AG04450 (cell line): ENCODE measurements at places on chromosomes 6 and 20.

GRCh38 chr20:63500151-63500901 lies 1.4 kb upstream of the EEF1A2 start:
- no peak for DNase-seq

GRCh38 chr20:57514273-57514751 lies 10.6 kb downstream of the CTCFL start:
- DNase-seq: peak; percentile 44

- DNase-seq: no peak
Measured at GRCh38 chr20:47544852-47545251, 43.2 kb downstream of the NCOA3 start.

- DNase-seq: no peak
Measured at GRCh38 chr6:47360388-47360787, 50.7 kb upstream of the TNFRSF21 start.

DNA sequence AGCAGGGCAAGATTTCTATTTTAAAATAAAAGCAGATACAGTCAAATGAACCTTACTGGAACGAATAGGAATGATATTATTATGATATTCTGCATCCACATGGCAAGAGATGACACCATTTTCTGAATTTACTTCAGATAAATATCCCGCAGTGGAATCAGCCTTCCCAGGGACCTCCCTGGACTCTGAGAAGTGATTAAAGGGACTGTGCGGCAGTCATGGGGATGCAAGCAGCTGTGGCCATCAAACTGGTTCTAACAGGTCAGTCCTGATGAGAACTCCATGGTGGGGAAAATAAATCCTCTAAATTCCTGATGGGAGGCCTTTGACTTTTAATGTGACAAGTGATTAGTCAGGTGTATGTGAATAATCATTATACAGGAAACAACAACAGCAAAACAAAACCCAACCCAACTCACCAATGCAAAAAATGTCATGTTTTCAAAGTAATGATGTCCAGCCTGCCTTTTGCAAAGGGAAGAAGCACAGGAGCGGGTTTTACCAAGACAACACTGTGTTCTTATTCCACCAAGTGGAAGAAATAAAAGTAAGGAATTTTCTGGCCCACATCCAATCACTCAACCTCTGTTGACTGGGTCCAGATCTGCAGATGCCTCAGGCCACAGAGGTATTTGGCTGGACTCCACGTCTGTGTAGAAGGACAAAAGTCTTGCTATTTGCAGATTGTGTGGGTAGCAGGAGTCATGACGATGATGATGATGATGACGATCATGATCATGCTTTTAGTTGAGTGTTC lies 61.9 kb upstream of the CITED2 start:
- DNase-seq: no peak

- DNase-seq: no peak
Measured at GRCh38 chr6:169249057-169249456, 4.6 kb downstream of the THBS2 start.

DNA sequence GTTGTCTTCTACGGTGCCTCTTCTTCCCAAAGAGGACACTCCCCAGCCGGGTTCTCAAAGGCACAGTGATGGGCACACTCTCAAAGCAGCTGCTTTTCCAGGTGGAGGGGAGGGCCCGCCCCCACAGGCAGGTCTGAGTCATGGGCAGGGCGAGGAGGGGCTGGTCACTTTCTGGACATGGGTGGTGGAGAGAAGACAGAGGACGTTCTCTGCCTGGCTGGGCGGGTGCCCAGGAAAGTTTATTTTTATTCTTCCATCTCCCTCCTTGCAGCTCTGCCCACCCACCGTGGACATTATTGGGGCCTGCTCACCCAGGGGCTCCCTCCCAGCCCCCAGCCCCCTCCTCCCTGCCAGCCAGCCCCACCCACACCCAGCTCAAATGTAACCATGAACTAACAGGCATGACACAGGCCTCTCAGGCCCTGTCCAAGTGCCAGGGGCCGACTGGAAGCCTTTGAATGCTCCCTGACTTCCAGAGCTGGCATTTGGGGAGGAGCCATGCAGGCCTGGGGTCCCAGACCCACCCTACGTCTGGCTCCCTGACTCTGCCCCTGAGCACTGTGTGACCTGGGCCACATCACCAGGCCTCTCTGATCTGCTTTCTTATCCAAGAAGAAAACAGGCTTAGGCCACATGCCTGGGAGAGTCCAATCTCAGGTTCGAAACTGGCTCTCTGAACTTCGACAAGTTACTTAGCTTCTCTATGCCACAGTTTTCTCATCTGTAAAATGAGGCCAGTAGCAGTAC lies 8.0 kb downstream of the TGM2 start:
- no peak for DNase-seq

DNA sequence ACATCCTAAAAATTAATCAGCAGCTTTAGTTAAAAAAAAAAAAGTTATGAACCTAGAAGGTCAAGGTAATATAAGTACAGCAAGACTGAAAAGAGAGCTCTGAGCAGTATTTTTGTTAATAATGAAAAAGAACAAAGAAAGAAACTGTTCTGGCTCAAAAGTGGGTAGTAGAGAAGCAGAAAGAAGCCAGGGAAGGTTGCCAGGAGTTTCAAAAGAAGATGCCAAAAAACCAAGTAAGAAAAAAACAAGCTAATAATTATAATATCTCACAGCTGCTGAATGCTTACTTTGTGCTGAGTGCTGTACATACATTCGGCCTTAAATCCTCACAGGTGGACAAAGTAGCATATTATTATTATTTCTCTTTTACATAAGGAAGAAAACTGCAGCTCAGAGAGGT lies 31.9 kb downstream of the NRSN1 start:
- no peak for DNase-seq

GRCh38 chr6:4644996-4645395 lies 131.2 kb upstream of the CDYL start:
- no peak for DNase-seq

DNA sequence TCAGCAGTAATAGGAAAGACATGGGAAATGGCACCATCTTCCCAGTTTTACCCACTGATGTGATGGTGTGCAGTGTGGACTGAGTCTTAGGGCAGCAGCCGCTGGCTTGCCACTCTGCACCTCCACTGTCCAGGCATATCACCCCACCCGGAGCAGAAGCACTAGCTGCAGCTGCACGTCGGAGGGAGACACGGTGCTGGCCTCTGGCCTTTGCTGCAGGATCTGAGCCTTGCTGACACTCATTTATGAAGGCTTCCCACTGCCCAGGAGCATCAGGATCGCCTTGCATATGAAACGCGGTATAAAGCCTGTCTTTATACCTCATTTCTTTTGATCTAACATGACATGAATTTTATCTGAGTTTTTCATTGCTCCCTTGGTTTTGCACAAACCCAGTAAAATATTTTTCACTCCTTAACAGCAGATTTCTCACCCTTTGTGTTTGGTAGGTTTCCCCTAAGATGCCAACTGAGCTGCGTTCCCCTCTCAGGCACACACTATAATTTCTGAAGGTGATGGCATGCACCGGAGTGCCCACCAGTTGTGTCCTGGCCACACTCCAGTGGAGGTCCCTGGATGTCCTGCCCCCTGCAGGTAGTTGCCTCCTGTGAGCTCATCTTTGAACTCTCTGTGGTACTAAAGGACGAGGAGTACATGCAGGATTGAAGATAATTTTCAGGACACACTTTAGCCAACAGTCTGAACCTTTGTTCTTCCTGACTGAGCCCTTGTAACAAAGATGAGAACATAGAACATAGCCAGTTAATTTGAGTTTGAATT lies 9.0 kb upstream of the EXOC2 start:
- no peak for DNase-seq

GRCh38 chr6:83370567-83370966 lies 60.3 kb downstream of the ME1 start:
- peak; percentile 34 for DNase-seq

DNA sequence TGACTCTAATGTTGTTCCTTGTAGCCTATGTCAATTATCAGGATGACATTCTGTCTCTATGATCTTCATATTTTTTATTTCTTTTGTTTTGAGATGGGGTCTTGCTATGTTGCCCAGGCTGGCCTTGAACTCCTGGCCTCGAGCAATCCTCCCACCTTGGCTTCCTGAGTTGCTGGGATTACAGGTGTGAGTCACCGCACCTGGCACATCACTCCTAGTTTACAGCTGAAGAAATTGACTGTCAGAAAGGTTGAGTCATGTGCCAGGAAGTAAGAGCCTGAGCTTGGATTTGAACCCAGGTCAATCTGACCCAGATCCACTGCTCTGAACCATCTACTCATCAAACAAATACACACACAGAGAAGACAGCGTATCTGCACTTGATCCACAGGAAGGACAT lies 14.4 kb downstream of the PPP1R3G start:
- no peak for DNase-seq

DNA sequence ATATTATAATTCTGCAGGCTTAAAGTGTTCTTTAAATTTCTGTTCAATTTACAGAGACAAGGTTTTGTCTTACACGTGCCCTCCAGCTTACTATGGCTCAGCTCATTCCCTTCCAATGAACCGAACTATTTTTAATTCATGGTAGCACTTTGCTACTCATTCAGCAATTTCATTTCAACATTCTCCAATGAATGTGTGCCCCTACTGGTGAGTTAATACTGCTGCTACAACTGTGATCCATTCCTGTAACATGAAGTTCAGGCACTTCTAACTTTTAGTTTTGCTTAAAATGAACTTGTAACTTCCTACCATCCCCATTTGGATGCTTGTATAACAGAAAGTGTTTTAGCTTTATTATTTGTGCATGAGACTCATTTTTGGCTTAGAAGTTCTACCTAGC lies 99.7 kb downstream of the F13A1 start:
- no peak for DNase-seq

DNA sequence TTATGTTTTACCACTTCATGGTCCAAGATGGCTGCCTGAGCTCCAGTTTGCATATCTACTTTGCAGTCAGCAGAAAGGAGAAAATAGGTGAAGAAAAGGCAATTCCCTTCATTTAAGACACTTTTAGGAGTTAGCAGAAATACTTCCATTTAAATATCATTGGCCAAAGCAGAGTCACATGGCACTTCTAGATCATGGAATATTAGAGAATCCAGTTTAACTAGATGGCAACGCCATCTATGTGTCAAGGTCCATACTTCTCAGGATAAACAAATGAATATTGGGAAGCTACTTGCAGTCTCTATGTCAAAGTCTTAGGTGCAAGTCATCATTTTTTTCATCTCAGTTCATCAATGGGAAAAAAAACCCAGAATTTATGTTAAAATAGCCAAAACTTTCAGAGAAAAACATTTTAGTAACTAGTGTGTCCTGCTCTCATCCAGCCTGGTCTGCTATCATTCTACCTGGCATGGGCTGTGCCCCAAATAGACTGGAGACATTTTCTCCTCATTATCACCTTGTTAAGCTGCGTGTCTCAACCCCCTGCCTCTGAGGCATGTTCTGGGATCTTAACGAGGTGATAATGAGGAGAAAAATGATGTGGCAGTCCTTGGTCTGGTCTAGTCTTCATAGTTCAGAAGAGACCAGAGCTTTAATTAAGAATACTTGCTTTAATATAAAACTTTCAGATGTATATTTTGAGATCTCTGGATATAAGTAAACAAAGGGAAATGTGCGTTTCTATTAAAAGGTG lies 227.3 kb downstream of the TBX18 start:
- no peak for DNase-seq

GRCh38 chr20:57595041-57596030 lies 24.9 kb downstream of the ZBP1 start:
- no peak for DNase-seq

DNA sequence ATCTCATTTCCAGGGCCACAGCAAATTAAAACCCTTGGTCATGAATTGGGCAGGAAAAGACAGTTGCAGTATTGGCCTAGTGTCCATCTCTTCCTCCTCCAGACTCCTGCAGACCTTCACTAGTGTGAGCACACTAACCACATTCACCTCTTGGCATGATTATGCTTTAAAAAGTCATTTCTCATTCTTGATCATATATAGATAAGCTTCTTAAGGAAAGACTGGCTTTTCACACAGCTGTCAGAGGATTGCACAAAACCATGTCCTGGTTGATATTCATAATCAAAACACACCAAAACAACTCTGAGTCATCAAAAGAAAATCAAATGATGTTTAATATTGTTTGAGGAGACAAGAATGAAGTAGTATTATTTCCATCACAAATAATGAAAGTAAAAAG lies 52.1 kb downstream of the TMEM200A start:
- DNase-seq: no peak

DNA sequence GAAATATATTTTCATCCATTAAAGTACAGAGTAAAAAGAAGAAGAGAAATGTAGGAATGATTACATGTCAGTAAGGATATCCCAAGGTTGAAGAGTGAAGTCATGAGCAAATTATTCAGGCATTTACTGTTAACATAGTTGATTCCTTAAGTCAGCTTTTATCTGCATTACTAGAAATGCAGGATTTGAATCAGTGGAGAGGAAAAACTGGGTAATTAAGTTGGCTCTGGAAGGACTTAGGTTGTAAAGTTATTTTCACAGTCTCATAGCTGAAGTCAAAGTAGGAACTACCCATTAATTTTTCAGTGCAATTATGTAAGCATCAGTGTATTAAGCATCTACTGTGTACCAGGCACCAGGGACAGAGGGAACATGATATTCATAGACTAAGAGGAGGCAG lies 7.8 kb downstream of the NAA20 start:
- no peak for DNase-seq

- DNase-seq: peak; percentile 6
Measured at GRCh38 chr20:33299111-33299603, 16.1 kb downstream of the BPIFB1 start.

DNA sequence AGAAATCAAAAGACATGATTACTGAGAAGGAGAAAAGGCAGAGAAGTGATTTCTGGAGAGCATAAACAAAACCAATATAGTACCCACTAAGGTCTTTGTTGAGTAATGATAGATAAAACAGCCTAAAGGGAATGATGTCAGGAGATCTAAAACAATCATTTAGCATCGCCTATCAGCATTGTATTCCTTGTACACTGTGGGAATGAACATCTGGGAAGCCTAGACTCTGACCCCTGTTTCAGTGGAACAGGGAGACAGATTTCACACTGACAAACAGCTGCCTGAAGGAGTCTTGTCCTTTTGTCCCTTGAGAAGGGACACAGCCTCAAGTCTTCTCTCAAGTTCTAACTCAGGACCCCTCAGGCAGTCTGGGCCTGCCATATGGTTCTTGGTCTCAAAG lies 1.7 kb downstream of the ASIP start:
- no peak for DNase-seq

DNA sequence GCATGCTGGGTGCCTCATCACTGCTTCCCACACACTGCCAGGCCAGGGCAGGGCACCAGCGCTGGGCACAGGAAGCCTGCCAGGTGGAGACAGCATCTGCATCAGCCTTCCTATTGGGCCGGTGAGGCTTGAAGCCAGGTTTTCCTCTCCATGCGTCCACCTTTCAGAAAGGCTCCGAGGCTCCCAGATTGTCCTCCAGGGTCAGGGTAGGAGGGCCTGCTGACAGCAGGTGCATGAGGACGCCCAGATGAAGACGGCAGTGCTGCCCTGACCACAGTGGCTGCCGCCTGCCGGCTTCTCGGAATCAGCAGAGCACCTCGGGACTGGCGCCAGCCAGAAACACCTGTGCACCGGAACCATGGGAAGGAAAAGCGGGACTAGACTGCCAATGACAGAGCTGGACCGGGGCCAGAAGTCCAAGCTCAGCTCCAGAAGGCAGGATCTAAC lies 170.5 kb upstream of the CST7 start:
- no peak for DNase-seq

GRCh38 chr6:35451354-35452182 lies 570 bp upstream of the FANCE start:
- DNase-seq: no peak

GRCh38 chr6:129402244-129402643 lies 307.7 kb downstream of the ARHGAP18 start:
- DNase-seq: no peak
